Daoy (cell line): ENCODE measurements at places on chromosomes 2 and 18.

DNA sequence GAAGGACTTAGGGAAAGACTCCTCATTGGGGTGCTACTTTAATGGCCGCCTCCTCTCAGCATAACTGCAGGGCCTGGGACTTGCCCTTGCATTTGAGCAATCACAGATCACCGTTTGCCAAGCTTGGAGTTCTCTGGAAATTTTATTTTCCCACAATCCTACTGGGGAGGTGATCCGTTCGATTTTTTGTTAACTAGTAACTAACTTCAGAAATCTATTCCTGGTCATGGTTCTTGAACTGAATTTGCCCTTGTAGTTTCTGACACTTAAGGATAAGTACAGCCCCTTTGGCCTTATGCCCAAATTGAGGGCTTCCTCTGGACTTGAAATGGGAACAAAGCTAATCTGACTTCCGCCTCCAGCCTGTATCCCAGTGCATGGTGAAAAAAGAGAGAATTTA lies 60.5 kb upstream of the ST3GAL5 start:
- DNase-seq, result no peak

DNA sequence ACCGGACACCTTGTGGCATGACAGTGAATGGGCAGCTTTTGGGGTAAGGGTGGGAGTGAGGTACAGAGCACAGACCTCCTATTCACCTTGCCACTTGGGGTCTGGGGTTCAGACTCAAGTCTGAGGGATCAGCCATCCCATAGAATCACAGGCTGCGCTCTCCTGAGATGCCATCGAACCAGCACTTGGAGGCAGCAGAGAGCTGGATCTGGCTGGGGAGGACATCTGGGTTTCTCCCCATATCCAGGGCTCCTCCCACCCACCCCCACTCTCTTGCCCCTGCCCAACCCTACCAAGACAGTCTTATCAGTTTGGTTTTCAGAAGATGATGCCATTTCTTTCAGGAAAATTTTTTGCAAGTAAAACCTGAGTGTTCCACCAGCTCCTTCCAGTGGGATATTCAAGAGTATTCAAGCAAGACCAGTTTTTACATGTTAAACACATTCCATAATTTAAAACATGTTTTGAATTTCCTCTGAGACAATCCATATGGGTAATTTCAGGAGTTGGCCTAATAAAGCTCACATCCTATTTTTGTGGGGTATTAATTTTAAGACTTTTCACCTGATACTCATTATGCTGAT lies 29.2 kb upstream of the TEX44 start:
- peak; percentile 68 for DNase-seq

GRCh38 chr2:218863021-218863520 lies 3.5 kb downstream of the WNT6 start:
- no peak for DNase-seq

DNA sequence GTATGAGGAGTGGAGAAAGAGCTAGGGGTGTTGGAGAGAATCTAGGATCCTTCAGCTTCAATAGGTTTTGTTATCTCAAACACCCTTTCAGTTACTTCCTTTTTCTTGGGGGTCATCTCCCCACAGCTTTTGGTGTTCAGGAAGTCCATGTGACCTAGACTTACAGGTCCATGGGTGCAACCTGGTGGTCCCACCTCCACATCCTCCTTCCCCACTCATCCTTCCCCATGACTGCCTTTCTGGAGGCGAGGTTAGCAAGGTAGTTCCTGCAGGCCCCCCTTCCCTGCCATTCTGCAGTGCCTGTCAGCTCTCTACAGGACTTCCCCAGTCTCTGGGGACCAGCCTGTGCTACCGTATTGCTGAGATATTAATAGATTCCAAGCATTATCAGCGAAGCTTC lies 107.6 kb downstream of the TMEM17 start:
- DNase-seq, result no peak

DNA sequence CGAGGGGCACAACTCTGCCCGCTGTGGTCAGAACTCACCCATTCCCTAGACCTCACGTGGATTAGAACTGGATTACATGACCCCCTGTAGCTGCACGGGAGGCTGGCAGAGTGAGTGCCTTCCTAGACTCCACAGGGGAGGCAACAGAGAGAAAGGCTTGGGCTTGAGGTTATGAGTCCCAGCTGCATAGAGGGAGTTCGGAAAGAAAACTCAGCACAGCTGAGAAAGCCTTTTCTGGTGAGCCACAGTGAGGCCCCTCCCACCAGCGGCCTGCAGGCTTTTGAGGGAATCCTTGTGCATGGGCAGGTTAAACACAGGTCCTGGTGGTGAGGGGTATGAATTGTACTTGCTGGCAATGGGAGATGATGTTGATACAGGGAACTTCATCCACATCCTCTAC lies 217.3 kb downstream of the FHOD3 start:
- DNase-seq, result no peak
